NCI-H1694 treated with DMSO at 0.1 percent for 48 hours (cell line): ENCODE measurements at places on chromosomes 13 and 19.

GRCh38 chr13:72643311-72643989 is 84.0 kb downstream of the MZT1 start:
- DNase-seq = peak; percentile 41

- peak; percentile 1 for DNase-seq
These were observed 44.0 kb downstream of the ZNF823 start for GRCh38 chr19:11694533-11695439.

DNA sequence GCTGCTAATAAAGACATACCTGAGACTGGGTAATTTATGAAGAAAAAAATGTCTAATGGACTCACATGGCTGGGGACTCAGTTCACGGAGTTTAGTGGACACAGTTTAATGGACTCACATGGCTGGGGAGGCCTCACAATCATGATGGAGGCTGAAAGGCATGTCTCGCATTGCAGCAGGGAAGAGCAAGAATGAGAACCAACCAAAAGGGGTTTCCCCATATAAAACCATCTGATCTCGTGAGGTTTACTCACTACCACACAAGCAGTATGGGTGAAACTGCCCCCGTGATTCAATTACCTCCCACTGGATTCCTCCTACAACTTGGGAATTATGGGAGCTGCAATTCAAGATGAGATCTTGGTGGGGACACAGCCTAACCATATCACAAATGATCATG is 1181.2 kb downstream of the PCDH9 start:
- no peak for DNase-seq

- no peak for DNase-seq
These were observed 841 bp upstream of the ZC3H13 start for GRCh38 chr13:46053162-46054012.

DNA sequence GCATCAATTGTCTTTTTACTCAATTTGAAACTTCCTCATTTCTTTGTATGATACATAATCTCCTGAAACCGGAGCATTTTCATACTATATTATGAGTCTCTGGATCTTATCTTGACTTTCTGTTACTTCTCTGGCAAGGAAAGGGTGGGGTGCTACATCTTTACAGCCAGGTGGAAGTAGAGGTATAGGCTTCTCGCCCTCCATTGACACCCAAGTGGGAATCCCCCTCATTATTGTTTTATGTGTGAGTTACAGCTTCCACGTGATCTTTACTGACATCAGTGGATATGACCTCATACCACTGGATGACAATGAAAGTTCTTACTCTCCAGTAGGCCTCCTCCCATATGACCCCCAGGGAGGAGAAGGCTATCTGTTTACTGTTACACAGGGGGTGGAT is 262.1 kb upstream of the DACH1 start:
- no peak for DNase-seq

DNA sequence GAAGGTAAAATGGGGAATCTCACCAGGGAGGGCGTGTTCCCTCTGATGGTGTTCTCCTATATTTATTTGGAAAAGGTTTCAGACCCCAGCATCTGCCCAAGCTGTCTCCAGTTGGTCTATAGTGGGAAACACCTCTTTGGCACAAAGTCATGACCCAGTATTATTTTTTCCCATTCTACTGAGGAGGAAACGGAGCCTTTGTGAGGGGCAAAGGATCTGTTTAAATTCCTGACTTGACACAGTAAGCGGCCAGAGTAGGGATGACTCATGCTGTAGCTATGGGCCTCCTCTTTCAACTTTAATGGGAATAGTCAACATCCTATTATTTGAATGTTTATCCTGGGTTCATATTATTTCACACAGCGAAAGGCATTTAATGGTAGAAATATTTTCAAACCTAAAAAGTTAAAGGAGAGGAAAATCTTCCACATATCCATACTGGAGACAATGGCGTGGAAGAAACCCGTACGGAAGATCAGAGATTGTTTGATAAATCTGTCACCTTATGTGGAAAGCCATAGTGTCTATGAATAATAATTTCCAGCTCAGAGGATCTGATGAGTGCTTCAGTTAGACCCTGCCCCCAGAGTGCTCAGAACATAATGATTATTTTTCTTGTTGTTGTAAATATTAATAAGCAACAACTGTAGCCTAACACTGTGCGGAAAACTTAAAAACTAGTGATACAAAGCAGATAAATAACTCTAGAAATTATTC is 126.0 kb downstream of the FOXO1 start:
- DNase-seq = no peak

GRCh38 chr13:41182231-41182630 is 12.1 kb downstream of the KBTBD7 start:
- DNase-seq = no peak

- DNase-seq = peak; percentile 55
These were observed 46.0 kb downstream of the USP12 start for GRCh38 chr13:27125357-27126282.

DNA sequence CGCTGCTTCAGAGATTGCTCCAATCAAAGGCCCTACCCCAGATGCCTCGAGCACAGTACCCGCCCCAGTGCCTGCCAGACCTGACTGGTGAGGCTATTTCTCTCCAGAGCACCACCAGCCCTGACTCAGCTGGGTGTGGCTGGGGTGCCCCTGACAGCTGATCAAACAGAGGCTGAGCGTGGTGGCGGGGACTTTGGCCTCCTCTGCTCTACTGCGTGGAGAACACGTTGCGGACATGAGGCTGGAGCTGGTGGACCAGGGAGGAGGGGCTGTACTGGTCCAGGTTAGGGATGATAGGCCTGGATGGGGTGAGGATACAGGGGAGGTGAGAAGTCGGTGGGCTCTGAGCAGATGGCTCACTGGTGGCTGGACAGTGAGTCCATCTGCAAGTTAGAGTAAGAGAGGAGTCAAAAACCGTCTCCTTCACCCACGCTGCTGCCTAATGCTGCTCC is 3.5 kb upstream of the DOCK6 start:
- DNase-seq = no peak

DNA sequence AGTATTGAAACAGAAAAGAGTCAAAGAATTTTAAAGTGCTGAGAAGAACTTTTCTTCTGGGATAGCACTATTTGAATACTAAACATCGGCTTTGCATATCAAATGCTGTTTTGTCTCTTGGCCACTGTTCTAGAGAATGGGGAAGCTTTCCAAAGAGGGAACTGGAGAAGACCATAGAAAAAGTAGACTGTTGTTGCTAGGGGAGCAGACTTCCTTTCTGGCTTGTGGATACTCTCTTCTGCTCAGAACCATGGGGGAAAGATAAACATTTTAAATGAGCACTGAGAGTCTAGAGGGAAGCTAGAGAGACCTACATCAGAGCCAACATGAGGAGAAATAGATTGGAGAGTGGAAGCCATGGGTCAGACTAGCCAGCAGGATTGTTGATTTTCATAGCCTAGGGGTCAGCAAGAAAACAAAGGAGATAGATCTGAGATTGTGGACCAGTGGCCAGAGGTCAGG is 315.7 kb downstream of the KCTD12 start:
- no peak for DNase-seq

DNA sequence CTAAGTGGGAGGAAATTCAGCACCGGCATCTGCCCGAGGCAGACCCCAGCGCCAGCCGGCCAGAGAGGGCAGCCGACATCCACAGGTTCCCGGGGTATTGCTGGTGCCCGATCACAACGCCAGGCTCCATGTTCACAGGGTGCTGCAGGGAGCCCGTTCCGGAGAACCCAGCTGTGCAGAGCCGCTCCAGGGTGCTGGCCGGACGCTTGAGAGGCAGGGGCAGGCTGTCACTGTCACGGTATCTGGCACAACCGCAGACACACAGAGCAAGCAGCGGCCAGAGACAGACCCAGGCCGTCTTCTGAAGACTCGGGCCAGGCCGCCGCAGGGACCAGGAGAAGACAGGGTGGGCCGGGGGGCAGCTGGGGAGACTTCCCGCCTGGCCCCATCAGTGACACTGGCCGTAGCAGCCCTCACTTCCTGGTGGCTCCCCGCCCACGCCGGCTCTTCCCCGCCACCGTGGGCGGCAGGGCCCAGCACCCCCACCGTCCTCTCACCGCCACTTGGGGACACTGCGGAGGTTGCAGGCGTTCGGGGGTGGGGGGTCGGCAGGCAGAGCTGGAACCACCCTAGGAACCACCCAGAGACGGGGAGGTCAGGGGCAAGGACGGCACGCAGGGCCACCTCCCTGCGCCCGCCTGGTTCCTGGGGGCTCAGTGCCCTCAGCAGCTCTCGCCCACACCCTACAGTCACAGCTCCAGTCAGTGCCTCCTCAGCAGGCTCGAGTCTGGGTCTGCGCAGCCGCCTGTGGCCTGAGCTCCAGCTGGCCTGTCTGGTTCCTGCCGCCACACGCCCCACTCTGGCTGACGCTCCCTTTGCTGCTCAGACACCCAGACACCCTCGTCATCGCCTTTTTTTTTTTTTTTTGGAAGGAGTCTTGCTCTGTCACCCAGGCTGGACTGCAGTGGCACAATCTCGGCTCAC is 3.8 kb downstream of the RNF126 start:
- DNase-seq = no peak

GRCh38 chr13:99955747-99956472 is 15.7 kb downstream of the ZIC5 start:
- no peak for DNase-seq

DNA sequence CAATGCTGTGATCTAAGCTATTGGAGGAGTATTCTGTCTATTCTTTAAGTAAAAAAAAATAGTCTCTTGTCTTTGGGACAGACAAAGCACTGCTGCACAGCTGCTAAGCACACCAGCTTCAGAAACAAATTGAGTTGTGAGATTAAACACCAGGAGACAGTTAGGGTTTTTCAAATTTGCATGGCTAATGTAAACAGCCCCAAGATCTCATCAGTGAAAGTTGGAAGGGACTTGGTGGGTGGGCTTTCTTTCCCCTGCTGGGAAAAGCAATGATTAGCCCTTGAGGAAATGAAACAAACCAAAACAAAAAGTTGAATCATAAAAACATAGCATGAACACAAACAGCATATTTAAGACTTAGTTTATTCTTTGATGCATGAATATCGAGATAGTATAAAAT is 143.6 kb upstream of the SLITRK1 start:
- DNase-seq = no peak

GRCh38 chr19:1377965-1378785 is 5.5 kb upstream of the NDUFS7 start:
- no peak for DNase-seq

- DNase-seq = no peak
These were observed 11.9 kb upstream of the PLEKHF1 start for GRCh38 chr19:29653398-29653797.
